ENCODE measurements at places on chromosomes 11 and 22.

- DNase-seq, result no peak
Observed at GRCh38 chr11:34988294-34989255, 72.2 kb downstream of the PDHX start.

DNA sequence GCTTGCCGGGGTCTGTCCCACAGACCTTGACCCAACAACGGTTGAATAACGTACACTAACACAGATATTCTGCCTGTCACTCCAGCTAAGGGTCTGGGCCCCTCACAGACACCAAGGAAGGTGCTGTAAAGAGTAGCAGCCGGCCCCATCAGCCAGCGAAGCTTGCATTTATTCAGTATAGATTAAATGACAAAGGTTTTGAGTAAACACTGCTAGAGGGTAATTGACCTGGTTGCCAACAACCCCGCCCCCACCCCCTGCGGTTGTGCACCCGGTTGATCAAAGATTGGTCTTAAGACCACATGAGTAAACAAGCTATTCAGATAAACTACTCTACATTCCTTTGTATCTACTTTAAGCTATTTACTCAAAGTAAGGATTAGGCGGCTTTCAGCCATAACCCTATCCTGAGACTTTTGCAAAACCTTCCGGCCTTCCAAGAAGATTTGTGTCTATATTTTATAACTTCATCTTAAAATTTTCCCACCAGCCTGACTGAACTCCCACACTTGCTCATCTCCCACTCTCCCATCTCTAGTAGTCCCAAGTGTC, 4.8 kb upstream of the CKAP5 start:
- DNase-seq, result no peak

DNA sequence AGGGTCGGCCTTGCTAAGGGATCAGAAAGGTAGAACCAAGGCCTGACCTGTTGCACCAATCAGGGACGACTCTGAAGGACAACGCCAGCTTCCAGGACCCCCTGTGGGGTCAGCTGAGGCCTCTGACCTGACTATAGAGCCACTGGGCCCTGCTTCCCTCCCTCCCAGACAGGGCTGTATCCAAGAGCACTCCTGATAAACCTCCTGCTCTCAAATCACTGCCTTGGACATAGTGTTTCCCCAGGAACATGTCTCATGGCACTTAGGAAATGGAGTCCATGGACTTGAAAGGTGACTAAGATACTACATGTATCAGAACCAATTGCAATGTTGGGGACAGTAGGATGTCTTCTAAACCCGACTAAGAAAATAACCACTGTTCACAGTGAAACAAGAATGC, 117.8 kb upstream of the OPCML start:
- DNase-seq, result no peak

GRCh38 chr11:67662142-67662834, 11.8 kb upstream of the ACY3 start:
- DNase-seq, result no peak

DNA sequence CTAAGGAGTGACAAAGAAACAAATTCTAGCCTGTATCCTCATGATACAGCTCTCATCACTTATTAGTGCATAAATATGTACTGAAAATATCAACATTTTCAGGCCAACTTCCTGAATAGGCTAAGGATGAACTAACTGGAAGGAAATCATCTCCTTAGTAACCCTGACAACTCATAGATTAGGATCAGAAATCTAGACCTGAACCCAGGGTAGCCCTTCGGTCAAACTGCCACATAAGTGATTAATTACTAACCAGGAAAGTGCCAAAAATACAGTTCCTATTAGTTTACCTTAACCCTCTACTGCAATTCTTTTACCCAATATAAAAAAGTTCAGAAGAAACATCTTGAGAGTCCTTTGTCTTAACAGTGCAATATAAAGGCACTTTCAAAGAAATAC, 40.0 kb downstream of the AMBRA1 start:
- DNase-seq, result no peak

- DNase-seq, result no peak
Observed at GRCh38 chr11:84686716-84687115, 940.4 kb downstream of the DLG2 start.

DNA sequence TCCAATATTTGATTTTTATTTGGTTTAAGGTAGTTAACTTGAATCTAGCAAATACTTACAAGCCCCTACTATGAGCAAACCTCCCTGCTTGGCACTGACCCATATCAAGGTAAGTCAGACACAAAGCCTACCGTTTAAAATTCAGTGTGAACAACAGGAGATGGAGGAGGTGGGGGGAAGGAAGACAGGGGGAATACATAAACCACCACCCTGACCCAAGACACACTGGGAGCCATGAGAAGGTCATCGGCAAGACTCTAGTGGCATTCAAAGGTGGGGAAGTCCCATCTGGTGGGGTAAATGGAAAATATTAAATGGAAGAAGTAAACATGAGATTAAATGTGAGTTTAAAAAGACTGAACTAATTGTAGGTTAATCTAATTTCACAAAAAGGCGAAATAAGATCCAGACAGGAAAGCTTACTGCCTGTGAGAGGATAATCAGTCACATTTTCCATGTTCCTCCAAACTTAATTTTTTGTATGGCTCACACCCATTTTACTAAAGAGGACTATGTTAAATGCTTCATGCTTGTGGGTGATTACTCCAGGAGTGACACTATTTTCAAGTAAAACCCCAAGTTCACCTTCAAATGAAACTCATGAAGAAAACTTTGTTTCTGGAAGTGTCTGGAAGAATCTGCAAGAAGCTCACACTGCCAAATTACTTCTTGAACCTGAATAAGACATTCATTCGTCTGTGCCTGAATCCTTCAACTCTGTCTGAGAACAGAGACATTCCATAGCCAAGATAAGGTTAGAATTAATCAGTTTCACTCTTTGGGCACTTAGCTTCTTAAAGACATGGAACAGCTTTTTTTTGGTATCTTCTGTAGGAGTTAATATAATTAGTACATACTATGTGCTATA, 51.7 kb downstream of the PITPNB start:
- peak; percentile 9 for DNase-seq

DNA sequence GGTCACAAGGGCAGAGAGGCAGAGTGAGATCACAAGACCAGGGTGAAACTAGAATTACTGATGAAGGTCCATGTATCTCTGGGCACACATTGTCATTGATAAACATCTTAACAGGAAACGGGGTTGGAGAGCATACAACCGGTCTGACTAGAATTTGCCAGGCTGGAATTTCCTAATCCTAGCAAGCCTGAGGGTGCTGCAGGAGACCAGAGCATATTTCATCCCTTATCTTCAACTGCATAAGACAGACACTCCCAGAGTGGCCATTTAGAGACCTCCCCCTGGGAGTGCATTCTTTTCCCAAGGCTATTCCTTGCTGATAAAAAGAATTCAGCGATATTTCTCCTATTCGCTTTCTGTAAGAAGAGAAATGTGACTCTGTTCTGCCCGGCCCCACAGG, 84.6 kb upstream of the IZUMO1R start:
- DNase-seq, result no peak

DNA sequence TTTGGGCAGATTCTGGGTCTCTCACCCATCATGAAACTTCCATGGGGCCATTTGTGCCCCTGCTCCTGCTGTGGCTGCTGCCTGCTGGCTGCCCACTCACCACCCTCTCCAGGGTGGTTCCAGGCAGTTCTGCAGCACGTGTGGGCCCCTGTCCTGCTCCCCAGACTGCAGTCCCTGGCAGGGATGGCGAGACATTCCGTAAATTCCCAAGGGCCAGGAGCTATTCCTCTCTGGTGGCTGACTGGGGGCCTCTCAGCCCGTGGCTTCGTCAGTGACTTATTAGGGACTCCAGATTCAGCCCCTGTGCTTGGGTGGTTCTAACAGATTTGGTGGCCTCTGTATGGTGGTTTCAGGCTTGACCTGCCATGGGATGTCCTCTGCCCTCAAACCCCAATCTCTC, 3.9 kb upstream of the SLC22A8 start:
- no peak for DNase-seq

DNA sequence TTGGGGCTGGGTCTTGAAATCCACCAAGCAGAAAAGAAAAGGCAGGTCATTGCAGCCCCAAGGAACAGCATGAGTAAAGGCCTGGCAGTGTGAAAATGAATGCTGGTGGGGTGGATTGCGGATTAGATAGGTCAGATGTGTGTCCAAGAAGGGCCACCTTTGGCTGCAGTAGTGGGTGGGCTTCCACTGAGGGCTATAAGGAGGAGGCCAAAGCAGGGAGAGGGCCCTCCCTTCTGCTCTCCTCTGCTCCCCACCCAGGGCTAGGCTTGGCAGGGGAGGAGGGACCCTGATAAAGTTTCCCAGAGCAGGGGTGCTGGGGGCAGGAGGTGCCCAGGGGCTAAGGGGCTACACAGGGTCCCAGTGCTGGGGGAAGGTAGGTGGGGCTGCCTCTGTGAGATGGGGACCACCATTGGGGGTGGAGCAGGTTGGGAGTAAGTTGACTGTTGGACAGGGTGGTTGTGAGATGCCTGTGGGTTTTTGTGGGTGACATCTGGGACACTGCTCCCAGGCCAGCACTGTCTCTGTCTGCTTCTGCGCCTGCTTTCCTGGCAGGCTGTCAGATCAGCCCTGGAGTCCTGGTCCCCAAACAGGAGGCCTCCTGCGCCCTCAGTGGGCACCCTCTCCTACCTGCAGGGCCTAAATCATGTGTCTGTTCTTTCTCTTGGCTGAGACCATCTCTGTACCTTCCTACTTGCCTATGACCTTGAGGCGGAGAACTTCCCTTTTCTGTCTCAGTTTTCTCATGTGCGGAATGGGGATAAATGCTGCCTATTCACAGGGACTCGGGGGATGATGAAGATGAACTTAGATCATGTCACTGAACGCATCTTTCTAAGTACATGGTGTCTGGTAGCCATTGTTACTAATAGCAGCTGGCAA, 1.9 kb downstream of the CAPN5 start:
- DNase-seq, result no peak

DNA sequence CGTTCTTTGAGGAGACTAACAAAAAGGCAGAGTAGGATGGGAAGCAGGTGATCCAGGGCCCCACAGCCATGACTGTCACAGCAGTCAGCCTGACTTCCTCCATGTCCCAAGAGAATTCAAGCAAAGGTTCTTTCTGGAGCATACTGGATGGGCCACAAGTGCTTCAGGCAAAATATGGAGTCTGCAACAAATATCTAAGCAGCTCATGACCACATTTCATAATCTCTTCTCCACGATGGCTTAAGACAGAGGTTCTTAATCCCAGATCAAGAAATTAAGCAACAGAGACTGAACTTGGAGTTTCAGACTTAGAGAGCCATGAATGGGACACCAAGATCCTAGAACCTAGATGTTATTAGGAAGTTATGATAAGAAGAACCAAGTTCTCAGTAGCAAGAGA, 31.6 kb downstream of the GUCY1A2 start:
- no peak for DNase-seq

DNA sequence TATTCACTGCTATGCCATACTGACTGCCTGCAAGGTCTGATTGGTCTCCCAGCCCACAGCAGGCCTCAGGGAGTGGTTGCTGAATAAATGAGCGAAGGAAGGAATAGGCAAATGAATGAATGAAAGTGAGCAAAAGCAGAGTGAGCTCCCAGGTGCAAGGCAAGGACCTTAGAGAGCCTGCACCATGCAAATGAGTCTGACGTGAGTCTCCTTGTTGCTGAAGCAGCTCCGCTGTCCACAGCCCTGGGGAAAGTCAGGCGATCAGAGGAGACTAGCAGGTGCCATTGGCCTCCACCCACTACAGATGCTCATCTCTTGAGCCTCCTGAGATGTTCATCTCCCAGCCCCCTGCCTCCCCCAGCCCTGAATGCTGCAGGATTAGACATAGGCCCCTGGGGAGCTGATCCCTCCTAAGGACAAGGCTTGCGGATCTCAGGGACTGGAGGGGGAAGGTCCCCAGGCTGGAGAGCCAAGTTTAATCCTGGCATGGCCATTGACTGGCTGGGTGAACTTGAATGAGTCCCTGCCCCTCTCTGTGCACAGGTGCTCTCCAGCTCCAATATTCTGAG, 22.1 kb downstream of the GDPD5 start:
- DNase-seq, result no peak

DNA sequence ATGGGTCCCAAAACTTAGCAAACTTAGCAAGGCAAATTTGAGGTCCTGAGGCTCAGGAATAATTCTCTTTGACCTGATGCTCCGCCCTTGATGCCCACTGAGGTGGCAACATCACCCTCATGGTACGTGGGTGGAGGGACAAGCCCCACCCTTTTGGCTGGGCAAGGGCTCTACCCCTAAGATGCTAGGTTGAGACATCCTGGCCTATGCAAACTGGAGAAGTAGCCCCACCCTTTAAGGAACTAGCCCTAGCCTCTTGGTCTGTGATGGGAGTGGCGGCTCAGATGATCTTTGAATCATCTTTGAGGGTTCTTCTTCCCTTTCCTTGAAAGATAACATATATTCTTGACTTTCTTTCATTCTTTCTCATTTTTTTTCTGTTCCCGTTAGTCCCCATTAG, 32.9 kb downstream of the CABIN1 start:
- no peak for DNase-seq

- DNase-seq, result no peak
Observed at GRCh38 chr22:27381552-27381951, 420.0 kb downstream of the MN1 start.

GRCh38 chr22:20887375-20887774, 28.6 kb downstream of the SNAP29 start:
- no peak for DNase-seq

- DNase-seq, result no peak
Observed at GRCh38 chr11:33674035-33674814, 26.4 kb downstream of the C11orf91 start.

DNA sequence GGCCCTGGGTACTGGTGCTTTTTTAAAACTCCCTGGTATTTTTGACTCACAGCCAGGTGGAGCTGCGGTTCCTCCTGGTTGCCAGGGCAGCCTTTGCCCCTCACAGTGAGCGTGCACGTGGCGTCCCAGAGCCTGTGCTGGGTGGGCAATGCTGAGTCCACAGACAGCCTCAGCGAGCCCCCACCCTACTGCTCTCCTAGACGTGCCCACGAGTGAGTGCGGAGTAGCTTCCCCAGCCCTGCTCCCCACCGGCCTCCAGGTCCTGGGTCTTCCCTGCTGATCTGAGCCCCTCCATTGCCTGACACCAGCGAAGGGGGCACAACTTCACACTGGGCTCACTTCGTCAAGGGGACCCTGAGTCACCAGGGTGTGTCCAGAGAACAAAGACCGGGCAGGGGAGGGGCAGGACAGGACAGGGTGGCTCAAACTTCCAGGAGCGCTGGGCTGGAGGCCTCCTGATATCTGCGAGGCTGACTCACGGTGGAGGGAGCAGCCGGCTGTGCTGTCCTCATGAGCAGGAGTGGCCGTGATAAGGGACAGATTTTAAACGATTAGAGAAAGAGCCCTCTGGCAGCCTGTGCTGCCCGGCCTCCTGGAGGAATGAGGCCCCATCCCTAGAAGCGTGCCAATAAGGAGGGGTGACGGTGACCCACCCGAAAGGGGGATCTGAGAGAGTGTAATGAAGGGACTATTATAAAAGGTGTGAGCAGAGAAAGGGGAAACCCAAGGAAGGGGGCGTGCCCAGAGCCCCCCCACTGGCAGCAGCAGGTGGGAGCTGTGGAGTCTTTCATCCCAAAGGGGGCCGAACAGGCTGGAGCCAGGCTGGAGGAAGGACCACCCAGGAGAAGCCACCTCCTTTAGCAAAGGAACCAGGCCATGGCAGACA, 129.3 kb upstream of the FGF3 start:
- no peak for DNase-seq

GRCh38 chr11:91700854-91701253, 523.8 kb upstream of the FAT3 start:
- DNase-seq, result no peak

Data from activated CD4-positive, alpha-beta T cell treated with anti-CD3 and anti-CD28 coated beads for 48 hours (primary cell).